T-cell (primary cell): ENCODE measurements at places on chromosomes 2 and 18.

- no peak for DNase-seq
- no peak overlapping the region for H3K27ac ChIP-seq
- no peak overlapping the region for H3K4me3 ChIP-seq
- H3K36me3 ChIP-seq: no peaks in the 10 kb centered on the region
- H3K27me3 ChIP-seq: no peaks in the 10 kb centered on the region
Observed at GRCh38 chr2:170224692-170225294, 46.8 kb downstream of the MYO3B start.

DNA sequence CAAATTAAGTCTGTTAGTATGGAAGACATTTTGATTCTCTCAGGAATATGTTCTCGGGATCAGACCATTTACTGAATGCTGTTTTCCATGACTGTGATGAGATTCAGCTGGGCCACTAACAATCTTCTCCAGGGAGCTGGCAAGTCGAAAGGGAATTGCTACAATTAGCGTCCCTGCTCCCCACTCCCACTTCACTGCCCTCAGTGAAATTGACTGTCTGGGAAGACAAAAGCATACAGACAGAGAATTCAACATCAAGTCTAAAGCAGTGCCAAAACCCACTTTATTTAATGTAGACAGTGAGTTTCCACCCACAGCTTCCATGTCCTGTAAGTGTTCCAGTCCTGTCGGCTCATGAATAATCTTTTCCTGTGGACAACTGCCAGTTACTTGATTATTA is 34.0 kb upstream of the COL3A1 start:
- no peak overlapping the region for H3K4me3 ChIP-seq
- no peaks in the 10 kb centered on the region for H3K36me3 ChIP-seq
- no peak overlapping the region for H3K27ac ChIP-seq
- no peaks in the 10 kb centered on the region for H3K4me1 ChIP-seq
- peaks cover 2% of the 10 kb centered on the region for H3K27me3 ChIP-seq

- DNase-seq: no peak
- H3K27ac ChIP-seq: no peak overlapping the region
- no peaks in the 10 kb centered on the region for H3K36me3 ChIP-seq
- H3K4me1 ChIP-seq: no peaks in the 10 kb centered on the region
- no peaks in the 10 kb centered on the region for H3K27me3 ChIP-seq
Observed at GRCh38 chr2:79830501-79830900, 317.6 kb downstream of the CTNNA2 start.

GRCh38 chr18:77271576-77272481 is 22.2 kb downstream of the GALR1 start:
- no peaks in the 10 kb centered on the region for H3K27me3 ChIP-seq
- H3K36me3 ChIP-seq: no peaks in the 10 kb centered on the region
- H3K4me3 ChIP-seq: no peak overlapping the region

- H3K36me3 ChIP-seq: no peaks in the 10 kb centered on the region
- no peak overlapping the region for H3K27ac ChIP-seq
- H3K27me3 ChIP-seq: no peaks in the 10 kb centered on the region
- DNase-seq: no peak
Observed at GRCh38 chr18:34729740-34730355, 19.8 kb downstream of the DTNA start.

DNA sequence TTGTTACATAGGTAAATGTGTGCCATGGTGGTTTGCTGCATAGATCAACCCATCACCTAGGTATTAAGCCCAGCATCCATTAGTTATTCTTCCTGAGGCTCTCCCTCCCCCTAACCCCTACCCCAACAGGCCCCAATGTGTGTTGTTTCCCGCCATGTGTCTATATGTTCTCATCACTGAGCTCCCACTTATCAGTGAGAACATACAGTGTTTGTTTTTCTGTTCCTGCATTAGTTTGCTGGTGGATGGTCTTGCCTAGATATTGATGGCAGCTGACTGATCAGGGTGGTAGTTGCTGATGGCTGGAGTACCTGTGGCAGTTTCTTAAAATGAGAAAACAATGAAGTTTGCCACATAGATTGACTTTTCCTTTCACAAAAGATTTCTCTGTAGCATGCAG is 34.6 kb upstream of the MSTN start:
- H3K4me3 ChIP-seq: no peak overlapping the region
- H3K27ac ChIP-seq: no peak overlapping the region
- H3K27me3 ChIP-seq: peaks cover 4% of the 10 kb centered on the region

DNA sequence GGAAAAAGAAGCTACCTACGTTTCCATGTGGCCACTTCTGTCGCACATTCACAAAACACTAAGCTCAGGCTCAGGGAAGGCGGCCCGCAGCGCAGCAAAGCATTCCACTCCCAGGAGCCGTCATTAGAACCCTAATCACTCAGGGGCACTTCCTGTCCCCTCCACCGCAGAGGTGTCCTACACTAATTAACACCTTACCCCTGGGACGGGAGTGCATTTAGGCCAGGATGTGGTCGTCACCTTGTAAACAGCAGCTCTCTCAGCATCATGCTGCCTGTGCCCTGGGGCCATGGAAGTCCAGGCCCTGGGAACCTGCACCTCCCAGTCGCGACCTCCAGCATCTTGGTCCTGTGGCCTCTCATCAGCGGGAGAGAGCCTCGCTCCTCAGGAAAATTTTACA is 359.8 kb upstream of the SALL3 start:
- no peaks in the 10 kb centered on the region for H3K4me1 ChIP-seq
- H3K4me3 ChIP-seq: no peak overlapping the region
- H3K27ac ChIP-seq: no peak overlapping the region
- no peaks in the 10 kb centered on the region for H3K36me3 ChIP-seq
- no peaks in the 10 kb centered on the region for H3K27me3 ChIP-seq
- DNase-seq: no peak

DNA sequence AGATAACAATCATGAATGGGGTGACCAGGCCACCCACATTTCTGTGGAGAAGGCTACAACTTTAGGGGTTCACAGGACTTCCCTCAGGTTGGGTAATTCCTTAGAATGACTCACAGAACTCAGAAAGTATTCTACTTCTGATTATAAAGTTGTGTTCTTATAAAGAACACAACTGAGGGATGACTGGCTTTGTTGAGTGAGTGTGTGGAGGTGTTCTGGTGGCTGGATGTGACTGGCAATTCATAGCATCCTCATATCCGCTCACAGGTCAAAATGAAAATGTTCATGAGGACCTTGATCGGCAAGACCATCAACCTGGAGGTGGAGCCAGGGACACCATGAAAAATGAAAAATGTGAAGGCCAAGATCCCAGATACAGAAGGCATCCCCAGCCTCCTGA is 143.3 kb upstream of the CAB39 start:
- no peak overlapping the region for H3K4me3 ChIP-seq
- no peaks in the 10 kb centered on the region for H3K27me3 ChIP-seq
- no peaks in the 10 kb centered on the region for H3K36me3 ChIP-seq

- no peak for DNase-seq
- peaks cover 6% of the 10 kb centered on the region for H3K27me3 ChIP-seq
- H3K4me1 ChIP-seq: peaks cover 6% of the 10 kb centered on the region
- H3K36me3 ChIP-seq: no peaks in the 10 kb centered on the region
- H3K27ac ChIP-seq: no peak overlapping the region
- H3K4me3 ChIP-seq: no peak overlapping the region
Observed at GRCh38 chr2:177143444-177143843, 69.2 kb upstream of the HNRNPA3 start.

DNA sequence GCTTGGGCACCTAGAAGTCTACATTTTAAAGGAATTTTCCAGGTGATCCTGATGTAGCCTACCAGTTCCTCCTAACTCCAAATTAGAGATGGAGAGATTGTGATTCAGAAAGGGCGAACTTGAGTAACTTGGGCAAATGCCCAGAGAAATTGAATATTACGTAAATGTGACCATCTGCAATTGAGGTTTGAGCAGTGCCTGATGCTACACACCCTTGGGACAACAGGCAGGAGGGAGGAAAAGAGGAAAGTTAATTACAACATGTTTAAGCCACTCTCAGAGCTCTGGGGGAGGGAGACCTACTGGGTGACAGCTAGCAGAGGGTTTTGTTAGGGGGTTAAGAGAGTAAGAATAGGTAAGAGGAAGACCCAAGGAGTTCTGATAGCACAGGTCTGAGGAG is 208.9 kb downstream of the LPIN1 start:
- no peaks in the 10 kb centered on the region for H3K36me3 ChIP-seq
- H3K4me3 ChIP-seq: no peak overlapping the region
- peaks cover 11% of the 10 kb centered on the region for H3K27me3 ChIP-seq
- H3K27ac ChIP-seq: no peak overlapping the region
- no peaks in the 10 kb centered on the region for H3K4me1 ChIP-seq

DNA sequence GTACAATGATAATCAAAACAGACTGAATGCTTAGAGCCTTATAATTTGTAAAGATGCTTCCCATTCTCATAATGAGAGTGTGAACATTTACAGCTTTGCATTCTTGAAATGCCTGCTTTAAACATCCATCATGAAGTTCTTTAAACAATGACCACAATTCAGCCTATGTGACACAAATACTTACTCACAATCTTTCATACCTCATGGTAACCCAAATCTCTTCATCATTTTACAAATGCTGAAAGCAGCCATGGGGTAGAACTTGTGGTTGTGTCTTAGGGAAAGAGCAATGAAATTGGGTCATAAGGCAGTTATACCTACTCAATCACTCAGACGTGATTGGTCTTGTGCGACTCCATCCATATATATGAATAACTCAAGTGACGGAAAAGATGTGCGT is 140.7 kb downstream of the RND3 start:
- no peaks in the 10 kb centered on the region for H3K36me3 ChIP-seq
- H3K4me1 ChIP-seq: no peaks in the 10 kb centered on the region
- H3K27me3 ChIP-seq: no peaks in the 10 kb centered on the region
- H3K4me3 ChIP-seq: no peak overlapping the region
- H3K27ac ChIP-seq: no peak overlapping the region

DNA sequence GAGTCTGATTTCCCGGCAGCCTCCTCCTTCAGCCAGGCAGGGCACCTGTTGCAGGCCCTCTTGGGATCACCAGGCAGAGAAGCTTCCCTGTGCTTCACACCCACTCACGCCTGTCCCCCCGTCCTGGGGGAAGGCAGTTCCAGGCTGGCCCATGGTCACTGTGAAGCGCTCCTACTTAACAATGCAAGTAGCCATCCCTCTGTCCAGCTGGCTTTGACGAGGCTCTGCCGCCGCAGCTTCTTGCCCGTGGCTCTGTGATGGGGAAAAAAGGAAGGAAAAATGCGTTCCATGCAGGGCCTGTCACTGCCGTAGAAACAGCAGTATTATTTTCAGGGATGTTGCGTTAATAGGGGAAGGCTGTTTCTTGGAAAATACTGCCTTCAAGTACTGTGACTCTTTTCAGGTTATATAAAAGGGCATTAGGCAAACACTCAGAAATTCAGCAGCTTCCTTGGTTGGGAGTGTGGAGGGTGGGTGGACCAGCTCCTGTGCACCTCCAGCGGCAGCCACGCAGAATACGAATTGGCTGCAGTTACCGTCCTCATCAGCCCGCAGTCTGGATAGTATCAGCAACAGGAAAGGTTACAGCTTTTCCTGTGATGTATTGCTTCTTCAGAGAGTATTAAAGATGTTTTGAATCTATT is 232.3 kb downstream of the KLHL29 start:
- no peaks in the 10 kb centered on the region for H3K36me3 ChIP-seq
- no peak overlapping the region for H3K4me3 ChIP-seq
- H3K4me1 ChIP-seq: no peaks in the 10 kb centered on the region
- H3K27me3 ChIP-seq: peaks cover 3% of the 10 kb centered on the region

GRCh38 chr2:20934236-20934635 is 109.6 kb downstream of the APOB start:
- H3K27me3 ChIP-seq: no peaks in the 10 kb centered on the region
- H3K27ac ChIP-seq: no peak overlapping the region
- H3K4me1 ChIP-seq: no peaks in the 10 kb centered on the region
- H3K36me3 ChIP-seq: no peaks in the 10 kb centered on the region
- DNase-seq: no peak
- no peak overlapping the region for H3K4me3 ChIP-seq

DNA sequence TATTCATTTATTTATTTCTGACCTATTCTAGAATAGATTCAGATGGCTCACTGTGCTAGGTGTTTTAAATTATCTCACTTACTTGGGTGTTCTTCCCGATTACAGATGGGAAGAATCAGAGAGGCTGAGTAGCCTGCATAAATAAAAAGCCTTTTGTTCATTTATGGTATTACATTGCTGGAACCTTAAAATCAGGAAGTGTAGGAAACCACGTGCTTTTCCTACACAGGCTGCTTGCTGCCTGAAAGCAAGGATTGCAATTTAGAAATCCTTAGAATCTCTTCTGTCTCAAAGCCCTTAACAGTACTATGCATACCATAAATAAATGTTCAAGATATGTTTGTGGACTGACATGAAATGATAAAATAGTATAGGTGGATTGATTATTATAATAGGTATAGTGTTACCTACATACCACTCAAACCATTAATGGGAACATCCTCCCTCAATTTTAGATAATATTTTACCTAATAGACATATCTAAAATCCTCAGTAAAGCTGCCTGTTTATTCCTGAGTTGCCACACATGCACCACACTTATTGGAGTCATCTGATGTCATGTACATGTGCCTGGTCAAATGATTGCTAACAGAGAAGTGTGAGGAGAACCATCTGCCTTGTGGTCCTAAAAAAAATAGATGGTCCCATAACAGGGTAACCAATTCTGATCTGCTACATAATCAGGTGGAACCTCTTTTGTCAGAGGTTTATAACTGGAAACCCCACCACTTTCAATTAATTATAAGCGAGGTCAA is 73.5 kb upstream of the C2orf15 start:
- DNase-seq: no peak
- H3K27me3 ChIP-seq: no peaks in the 10 kb centered on the region
- peaks cover 4% of the 10 kb centered on the region for H3K4me1 ChIP-seq
- no peak overlapping the region for H3K4me3 ChIP-seq

DNA sequence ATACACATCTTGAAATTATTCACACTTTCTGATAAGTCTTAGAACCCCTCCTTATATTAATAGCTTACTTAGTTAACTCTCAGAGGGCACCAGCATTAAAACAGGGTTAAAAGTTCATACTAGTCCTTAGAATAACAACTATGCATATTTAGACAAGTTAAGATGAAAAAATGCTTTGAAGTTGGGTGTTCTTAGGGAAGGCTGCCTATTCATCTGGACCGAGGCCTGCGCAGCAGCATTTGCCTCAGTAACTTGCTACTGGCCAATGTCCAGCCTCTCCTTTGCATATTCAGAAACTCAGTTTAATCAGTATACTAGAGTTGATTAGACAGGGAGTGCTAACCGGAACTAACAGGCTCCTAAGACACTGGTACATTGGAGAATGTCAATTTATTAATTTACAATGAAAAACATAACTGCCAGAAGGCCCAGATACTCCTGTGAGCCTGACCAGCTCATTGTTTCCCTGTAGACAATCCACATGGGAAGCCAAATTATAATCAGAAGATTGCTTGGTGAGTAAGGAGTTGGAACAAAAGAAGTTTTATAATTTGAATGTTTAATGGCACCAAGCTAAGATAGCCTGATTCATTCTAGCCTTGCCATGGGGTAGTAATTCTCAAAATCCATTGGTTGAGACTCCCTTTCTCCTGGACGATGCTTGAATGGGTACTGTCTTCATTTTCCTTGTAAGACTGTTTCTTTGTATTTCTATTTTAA is 48.9 kb downstream of the DYNC1I2 start:
- no peak overlapping the region for H3K4me3 ChIP-seq
- H3K27ac ChIP-seq: no peak overlapping the region
- H3K36me3 ChIP-seq: peaks cover 41% of the 10 kb centered on the region
- DNase-seq: no peak
- H3K4me1 ChIP-seq: no peaks in the 10 kb centered on the region
